ENCODE measurements at places on chromosomes 1 and 21.
A peak's percentile ranks its signal among the peaks of the same experiment; 100 is the strongest.

- DNase-seq = no peak
Observed at GRCh38 chr1:204588826-204589225, 72.6 kb downstream of the MDM4 start.

- DNase-seq = no peak
Observed at GRCh38 chr1:77143529-77144121, 75.6 kb downstream of the PIGK start.

DNA sequence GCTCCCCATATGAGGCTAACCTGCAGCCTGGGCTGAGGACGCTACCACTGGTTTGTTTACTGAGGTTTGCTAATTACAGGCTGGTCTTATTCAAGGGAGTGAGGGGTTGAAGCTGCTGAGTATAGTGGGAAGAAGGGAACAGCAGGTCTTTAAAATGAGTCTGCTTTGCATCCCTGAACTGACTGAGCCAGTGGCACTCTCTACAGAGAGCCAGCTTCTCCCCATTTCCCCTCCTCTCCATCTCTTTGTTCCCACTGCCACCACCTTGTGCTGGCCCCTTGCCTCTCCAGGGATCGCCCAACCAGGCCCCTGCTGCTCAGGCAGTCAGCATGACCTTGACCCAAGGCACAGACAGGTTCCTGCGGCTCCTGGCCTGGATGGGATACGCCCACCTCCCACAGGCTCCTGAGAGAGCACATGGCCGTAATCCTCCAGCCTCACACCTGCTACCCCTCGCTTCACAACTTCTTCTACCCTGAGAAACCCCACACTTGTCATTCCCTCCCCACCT lies 45.0 kb downstream of the IER5 start:
- no peak for DNase-seq

GRCh38 chr1:245348626-245349025 lies 193.8 kb downstream of the KIF26B start:
- no peak for DNase-seq

GRCh38 chr1:182317611-182318161 lies 73.9 kb downstream of the GLUL start:
- DNase-seq = no peak

- peak; percentile 58 for DNase-seq
Observed at GRCh38 chr1:28249013-28249865, 10.1 kb upstream of the SESN2 start.

DNA sequence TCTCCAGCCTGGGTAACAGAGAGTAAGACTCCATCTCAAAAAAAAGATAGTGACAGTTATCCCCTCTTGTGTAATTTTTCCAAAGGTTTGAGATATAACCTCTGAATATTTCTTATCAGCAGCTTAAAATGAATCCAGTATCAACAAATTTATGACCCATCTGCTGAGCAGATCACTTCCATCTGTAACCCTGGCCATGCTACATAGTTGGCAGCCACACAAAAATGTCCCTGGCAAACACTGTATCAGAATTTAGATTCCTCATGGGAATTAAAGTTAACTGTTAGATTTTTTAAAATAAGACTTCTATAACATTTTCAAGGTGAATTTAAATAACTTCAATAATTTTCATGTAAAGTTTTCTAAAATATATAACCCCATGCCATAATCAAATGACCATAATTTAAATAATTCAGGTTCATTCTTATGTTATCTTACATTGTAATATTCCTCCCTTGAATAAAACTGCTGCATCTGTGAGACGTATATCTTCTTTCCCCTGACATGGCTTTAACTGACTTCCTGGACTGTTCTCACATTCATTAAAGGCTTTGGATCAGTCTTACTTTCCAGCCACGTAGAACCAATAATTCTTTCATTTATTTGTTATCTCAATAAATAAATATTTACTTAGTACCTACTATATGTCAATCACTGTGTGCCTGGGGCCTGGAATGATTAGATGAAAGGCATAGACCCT lies 5.3 kb upstream of the PRPF38B start:
- no peak for DNase-seq

DNA sequence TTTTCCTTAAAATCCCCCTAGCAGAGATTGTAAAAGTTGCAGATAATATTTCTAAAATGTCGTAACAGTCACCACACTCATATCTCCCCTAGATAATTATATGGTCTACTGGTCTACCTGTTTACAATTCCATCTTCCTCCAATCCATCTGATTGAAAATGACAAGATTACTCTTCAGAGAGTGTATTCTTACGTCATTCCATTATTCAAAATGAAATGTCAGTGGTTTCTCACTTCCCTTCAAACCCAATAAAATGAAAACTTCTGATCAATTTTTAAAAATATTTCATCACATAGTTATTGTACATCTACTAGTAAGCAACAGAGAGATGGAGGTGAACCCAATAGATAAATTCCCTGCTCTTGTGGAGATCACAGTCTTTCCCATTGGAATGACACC lies 202.2 kb upstream of the C8B start:
- no peak for DNase-seq

GRCh38 chr1:113166473-113166872 lies 93.5 kb downstream of the LRIG2 start:
- DNase-seq = no peak

DNA sequence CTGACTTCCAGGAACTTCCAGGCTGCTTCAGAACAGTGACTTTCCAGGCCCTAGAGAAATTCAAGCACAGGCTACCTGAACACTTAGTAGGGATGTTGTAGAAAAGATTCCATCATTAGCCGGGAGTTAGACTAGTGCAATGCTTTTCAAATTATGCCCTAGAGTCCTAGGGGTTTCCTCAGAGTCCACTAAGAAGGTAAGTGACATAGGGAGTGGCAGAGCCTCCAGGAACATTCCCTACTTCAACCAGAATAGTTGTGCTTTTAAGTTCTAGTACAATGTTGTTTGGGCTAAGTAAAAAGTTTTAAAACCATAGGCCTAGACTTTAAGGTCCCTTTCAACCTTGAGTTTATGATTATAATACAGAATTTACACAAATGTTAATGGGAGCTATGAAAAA lies 9.1 kb upstream of the GOLPH3L start:
- DNase-seq = no peak

- no peak for DNase-seq
Observed at GRCh38 chr1:15869413-15869812, 21.9 kb downstream of the SPEN start.

- no peak for DNase-seq
Observed at GRCh38 chr1:203282720-203283542, 22.4 kb upstream of the BTG2 start.

GRCh38 chr1:190084552-190084951 lies 393.1 kb downstream of the BRINP3 start:
- no peak for DNase-seq

DNA sequence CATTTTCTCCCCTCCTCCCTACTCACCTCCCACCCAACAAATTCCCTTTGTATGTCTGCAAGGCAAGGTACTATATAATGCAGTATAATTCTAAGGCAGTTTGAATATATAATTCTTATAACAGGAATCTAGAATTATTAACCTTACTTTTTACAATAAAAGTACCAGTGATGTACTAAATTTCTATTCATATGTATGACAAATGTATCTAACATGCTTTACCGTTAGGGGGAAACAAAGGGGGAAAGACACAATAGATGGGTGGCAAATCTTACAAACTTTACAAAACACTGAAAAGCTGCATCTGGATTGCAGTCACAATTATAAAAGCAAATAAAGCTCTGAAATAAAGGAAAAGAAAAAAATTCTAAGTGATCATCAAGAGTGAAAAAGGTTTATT lies 2.3 kb downstream of the PIK3R3 start:
- no peak for DNase-seq

GRCh38 chr1:238248356-238248755 lies 357.6 kb upstream of the ZP4 start:
- DNase-seq = no peak

DNA sequence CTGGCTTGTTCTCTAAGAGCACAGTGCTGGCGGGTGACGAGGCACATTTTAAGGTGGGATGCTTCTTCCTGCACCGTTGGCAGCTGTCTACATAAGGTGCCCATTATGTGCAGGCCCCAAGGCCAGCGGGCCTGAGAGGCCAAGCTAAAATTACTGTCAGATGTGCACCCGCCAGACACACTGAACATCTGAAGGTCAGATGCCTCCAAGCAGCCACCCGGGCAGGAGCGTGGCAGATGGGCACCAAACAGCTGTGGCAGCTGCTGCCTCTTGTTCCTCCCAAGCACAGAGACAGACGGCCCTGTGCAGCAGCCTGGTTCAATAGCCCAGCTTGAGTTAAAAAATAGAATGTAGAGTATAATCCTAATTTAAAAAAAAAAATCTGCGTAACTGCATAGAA lies 211.9 kb upstream of the EDN2 start:
- DNase-seq = no peak

DNA sequence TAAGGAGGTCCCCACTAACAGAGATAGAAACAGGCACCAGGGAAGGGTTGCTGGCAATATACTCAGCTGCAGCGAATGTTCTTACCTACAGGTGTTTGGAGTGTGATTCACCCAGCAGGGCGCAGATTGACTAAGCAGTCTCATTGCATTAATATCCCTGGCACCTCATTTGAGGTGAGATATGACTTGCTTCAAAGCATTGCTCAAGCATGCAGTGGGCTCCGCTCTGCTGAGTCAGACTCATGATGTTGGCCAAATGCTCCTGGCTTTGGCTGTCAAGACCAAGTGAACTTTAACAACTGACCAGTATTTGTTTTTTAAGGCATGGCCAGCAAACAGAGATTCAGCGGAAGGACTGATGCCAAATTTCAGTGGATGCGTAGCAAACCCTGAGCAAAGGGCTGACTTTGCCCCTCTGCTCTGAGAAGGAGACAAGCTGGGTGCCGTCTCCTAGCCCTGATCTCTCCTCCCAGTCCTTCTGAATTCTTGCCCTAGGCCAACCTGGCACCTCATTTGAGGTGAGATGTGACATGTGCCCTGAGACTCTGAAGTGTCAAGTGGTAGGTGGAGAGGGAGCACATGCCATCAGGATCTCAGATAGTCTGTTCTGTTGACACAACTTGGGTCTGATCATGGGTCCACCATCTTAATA lies 187.1 kb upstream of the COA6 start:
- DNase-seq = peak; percentile 83
